Stimulated activated CD8-positive, alpha-beta memory T cell treated with anti-CD3 and anti-CD28 coated beads, Interleukin-4, amount 100 ng/mL, for 4 hours (primary cell): ENCODE measurements at places on chromosomes 5 and 9.

DNA sequence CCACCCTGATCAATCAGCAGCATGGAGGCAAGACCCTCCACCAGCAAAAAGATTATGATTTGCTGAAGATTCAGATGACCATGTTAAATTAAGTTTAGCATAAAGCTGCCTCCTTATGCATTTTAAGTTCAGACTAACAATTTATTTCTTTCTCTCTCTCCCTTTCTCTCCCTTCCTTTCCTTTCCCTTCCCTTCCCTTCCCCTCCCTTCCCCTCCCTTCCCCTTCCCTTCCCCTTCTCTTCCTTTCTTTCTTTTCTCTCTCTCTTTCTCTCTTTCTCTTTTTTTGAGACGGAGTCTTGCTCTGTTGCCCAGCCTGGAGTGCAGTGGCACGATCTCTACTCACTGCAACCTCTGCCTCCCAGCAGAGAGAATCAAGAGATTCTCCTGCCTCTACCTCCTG is 1.4 kb upstream of the MELK start:
- DNase-seq = no peak

DNA sequence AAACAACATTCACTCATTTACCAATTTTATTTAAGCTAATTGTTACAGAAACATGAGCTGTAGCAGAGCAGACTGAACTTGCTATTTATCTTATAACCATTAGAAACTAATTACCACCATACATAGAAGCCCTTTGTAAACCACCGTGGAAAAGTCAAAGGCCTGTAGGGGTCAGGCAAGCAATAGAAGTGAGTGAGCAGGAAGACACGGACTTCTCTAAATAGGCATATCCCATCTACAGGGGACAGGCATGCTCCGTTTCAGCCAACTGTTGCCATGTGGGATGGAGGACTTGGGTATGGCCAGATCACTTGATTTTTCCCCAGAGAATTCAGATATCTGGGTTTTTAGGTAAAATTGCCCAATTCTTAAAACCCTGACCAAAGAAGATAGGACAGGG is 44.8 kb downstream of the PRRC1 start:
- no peak for DNase-seq

DNA sequence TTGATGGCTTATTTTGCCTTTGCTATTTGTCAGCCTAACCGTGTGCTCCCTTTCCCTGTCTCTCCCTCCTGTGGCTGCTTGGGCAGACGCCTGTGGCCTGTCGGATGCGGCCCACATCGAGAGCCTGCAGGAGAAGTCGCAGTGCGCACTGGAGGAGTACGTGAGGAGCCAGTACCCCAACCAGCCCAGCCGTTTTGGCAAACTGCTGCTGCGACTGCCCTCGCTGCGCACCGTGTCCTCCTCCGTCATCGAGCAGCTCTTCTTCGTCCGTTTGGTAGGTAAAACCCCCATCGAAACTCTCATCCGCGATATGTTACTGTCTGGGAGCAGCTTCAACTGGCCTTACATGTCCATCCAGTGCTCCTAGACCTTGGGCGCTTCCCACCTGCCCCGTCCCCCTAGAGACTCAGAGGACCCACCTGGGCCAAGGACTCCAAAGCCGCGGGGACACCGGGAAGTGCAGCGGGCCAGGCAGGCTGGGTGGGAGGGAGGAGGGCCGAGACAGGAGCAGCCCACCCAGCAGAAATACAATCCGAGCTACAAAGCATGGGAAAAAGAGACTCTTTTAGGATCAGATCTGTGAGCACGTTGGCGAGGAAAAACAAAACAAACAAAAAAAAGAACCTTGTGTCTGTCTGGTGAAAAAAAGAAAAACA is 10.6 kb downstream of the NR2F1 start:
- no peak for DNase-seq

GRCh38 chr9:108569624-108570023 is 286.2 kb downstream of the ACTL7B start:
- DNase-seq = no peak

DNA sequence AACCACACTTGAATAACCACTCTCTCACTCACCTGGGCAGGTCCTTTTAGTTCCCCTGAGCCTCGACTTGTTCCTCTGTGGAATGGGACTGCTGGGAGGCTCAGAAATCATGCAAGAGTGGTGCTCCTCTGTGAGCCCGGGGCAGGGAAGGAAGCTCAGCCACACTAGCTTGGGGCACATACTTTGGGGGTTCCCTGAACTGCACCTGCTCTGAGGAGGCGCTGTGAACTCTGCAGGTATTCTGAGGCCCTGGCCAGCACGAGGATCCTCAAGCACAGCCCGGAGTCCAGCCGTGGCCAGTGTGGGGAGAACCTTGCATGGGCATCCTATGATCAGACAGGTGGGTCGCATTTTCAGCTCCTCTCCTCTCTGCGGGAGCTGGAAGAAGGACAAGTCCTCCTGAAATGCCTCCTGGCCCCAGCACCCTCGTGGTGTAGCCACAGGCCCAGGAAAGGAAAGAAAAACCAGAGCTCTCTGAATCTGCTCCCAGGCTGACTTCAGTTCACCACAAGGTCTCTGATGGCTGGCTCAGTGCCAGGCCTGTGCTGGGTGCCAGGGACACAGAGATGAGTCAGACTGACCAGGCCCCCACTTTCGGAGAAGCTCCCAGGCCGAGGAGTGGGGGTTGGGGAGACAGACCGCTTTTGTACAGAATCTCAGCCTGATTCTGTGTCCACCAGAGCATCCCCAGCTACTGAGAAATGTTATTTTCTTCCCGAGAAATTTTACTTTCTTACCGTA is 11.9 kb downstream of the GLIPR2 start:
- DNase-seq = peak; percentile 54

DNA sequence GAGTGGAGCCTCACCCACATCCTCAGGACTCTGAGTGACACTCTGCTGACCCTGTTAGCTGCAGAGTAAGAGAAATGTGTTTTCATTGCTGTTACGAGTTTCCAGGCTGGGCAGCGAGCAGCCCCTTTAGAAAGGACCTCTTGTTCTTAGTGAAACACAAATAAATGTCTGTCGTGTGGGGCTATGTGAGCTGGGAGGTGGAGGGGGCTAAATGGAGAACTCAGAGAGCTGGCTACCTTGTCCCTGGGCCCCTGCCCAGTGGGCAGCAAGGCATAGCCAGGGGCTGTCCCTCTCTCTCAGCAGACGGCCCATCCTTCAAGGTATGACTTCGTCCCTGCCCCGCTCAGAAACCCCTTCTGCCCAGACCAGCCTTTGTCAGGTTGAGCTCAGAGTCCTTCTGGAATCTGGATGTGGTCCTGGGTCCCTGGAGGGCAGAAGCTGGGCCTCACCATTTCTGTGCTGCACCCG is 10.2 kb downstream of the DCANP1 start:
- DNase-seq = no peak

DNA sequence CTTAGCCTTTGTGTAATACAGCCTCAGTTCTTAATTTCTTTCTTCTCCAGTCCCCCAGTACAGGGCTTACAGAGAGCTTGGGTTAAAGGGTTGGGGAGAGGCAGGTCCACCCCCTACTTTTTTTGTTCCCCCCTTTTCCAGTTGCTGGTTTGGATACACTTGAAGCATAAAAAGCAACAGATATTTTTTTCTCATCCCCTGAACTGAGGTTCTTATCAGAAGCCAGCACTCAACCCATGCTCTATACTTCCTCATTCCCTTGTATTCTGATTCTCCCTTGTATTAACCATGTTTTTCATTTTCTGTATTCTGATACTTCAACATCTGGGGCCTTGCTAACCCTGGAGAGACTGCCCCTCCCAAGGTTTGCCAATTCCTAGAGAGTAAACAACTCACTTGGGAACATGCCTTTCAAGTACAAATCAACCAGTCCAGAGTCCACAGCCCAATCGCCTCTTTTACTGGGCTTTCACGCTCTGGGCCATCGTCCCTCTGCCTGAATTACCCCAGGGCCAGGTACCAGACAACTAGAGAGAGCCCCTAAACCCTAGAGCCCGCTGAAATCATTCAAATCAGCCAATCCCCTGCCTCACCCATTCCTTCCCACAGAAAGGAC is 333.4 kb upstream of the PUM3 start:
- no peak for DNase-seq

DNA sequence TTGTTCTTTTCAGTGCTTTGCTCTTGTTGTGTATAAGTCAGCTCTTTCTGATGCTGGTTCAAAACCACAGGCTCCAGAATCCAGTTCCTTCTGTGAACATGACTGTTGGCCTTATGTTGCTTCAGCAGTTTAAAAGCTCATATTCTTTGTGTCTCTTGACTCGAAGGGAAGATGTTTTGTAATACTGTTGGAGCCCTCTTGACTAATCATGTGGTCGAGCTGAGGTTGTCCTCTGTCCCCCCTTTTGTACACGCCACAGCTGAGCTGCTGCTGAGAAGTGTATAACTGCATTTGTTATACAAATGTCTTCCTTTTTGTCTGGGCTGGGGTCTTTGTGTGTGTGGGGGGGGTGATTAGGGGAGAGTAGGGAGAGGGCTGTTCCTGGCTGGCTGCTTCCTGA is 35.8 kb downstream of the SLC36A1 start:
- DNase-seq = no peak

GRCh38 chr5:139975942-139976341 is 67.2 kb downstream of the NRG2 start:
- DNase-seq = no peak
